Effector memory CD4-positive, alpha-beta T cell (primary cell): ENCODE measurements at places on chromosomes 6 and 20.

- no peaks in the 10 kb centered on the region for H3K36me3 ChIP-seq
- H3K27ac ChIP-seq, result no peak overlapping the region
- no peak for DNase-seq
- H3K27me3 ChIP-seq, result no peaks in the 10 kb centered on the region
- no peak overlapping the region for H3K4me3 ChIP-seq
Observed at GRCh38 chr6:74199215-74199915, 503.4 kb downstream of the CD109 start.

DNA sequence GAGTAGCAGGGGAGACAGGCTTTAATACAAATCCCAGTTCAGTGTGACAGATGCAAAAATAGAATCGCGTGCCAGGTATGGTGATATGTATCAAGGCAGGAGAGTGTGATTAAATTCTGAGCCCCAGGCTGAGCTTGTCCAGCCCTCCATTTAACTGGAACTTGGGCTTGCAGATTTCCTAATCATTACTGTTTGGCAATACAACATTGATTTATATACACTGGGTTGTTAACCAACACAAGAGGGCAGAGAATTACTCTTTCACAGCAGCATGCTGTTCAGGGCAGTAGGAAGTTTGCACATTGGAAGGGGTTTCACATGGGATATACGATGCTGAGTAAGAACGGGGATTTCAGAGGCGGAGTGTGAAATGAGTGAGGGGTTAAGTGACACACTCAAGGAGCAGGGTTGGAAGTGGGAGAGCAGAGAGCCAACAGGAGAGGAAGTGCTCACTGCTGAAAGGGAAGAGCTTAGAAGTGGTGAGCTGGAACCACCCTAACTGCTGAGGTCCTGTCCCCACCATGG is 70.8 kb upstream of the ATXN1 start:
- H3K27ac ChIP-seq, result no peak overlapping the region
- H3K27me3 ChIP-seq, result no peaks in the 10 kb centered on the region
- peaks cover 5% of the 10 kb centered on the region for H3K4me1 ChIP-seq
- no peak for DNase-seq
- H3K4me3 ChIP-seq, result no peak overlapping the region
- no peaks in the 10 kb centered on the region for H3K36me3 ChIP-seq

- H3K36me3 ChIP-seq, result no peaks in the 10 kb centered on the region
- no peaks in the 10 kb centered on the region for H3K4me1 ChIP-seq
- H3K27me3 ChIP-seq, result no peaks in the 10 kb centered on the region
- no peak overlapping the region for H3K4me3 ChIP-seq
Observed at GRCh38 chr20:12599494-12599893, 409.3 kb upstream of the SPTLC3 start.

- no peaks in the 10 kb centered on the region for H3K36me3 ChIP-seq
- H3K4me1 ChIP-seq, result no peaks in the 10 kb centered on the region
- no peak for DNase-seq
- no peak overlapping the region for H3K27ac ChIP-seq
Observed at GRCh38 chr6:15346315-15346714, 100.4 kb downstream of the JARID2 start.

- H3K36me3 ChIP-seq, result no peaks in the 10 kb centered on the region
- no peaks in the 10 kb centered on the region for H3K4me1 ChIP-seq
- H3K27ac ChIP-seq, result no peak overlapping the region
- DNase-seq, result no peak
- H3K4me3 ChIP-seq, result no peak overlapping the region
Observed at GRCh38 chr20:57678340-57678739, 31.5 kb downstream of the PMEPA1 start.

- peaks cover 45% of the 10 kb centered on the region for H3K36me3 ChIP-seq
- no peak overlapping the region for H3K27ac ChIP-seq
- no peak overlapping the region for H3K4me3 ChIP-seq
- peaks cover 14% of the 10 kb centered on the region for H3K4me1 ChIP-seq
- H3K27me3 ChIP-seq, result no peaks in the 10 kb centered on the region
Observed at GRCh38 chr6:152176268-152176667, 368.8 kb downstream of the ESR1 start.

GRCh38 chr6:16505711-16506357 is 255.4 kb downstream of the ATXN1 start:
- DNase-seq, result no peak
- no peak overlapping the region for H3K4me3 ChIP-seq
- H3K27ac ChIP-seq, result no peak overlapping the region

DNA sequence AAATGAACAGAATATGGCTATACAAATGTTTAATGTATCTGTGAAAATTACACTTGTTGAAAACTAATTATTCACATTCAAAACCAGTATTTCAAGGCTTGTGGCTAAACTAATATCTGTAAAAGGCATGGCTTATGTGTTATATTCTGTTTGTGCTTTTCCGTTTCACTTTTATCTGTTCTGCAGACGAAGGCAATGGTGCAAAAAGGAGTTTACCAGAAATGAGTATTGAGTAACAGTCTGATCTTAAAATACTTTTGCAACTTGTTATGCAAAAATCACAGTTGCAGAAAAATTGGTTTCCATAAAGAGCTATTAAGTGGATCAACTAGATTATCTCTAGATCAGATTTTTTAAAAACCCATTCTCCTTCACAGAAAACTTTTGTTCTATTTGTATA is 9.4 kb upstream of the STX11 start:
- no peak for DNase-seq
- H3K27me3 ChIP-seq, result no peaks in the 10 kb centered on the region
- no peaks in the 10 kb centered on the region for H3K36me3 ChIP-seq
- H3K27ac ChIP-seq, result no peak overlapping the region
- H3K4me1 ChIP-seq, result no peaks in the 10 kb centered on the region

DNA sequence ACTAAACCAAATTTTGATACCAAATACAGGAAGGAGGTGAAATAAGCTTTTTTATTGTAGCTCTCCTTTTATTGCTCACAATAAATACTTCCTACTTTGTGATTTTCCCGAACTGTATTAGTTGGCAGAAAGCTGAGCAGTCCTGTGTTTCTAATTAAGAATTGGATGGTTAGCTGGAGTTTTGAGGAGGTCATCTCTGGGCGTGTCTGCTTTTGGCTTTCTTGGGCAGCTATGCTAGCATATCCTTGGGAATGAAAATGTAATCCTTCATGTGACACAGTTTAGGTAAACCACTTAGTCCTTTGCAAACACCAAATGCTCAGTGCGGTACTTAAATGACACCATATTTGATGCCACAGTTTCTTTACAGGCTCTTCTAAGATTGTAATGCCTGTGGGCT is 67.5 kb downstream of the MTHFD1L start:
- no peaks in the 10 kb centered on the region for H3K27me3 ChIP-seq
- H3K27ac ChIP-seq, result no peak overlapping the region
- no peaks in the 10 kb centered on the region for H3K4me1 ChIP-seq
- no peak for DNase-seq
- H3K4me3 ChIP-seq, result no peak overlapping the region

- H3K4me3 ChIP-seq, result no peak overlapping the region
- DNase-seq, result no peak
- no peaks in the 10 kb centered on the region for H3K4me1 ChIP-seq
- no peaks in the 10 kb centered on the region for H3K36me3 ChIP-seq
- no peak overlapping the region for H3K27ac ChIP-seq
- no peaks in the 10 kb centered on the region for H3K27me3 ChIP-seq
Observed at GRCh38 chr20:59643615-59644061, 39.3 kb downstream of the PHACTR3 start.

- no peak overlapping the region for H3K27ac ChIP-seq
- no peaks in the 10 kb centered on the region for H3K36me3 ChIP-seq
Observed at GRCh38 chr6:14000901-14001300, 76.1 kb downstream of the RNF182 start.

DNA sequence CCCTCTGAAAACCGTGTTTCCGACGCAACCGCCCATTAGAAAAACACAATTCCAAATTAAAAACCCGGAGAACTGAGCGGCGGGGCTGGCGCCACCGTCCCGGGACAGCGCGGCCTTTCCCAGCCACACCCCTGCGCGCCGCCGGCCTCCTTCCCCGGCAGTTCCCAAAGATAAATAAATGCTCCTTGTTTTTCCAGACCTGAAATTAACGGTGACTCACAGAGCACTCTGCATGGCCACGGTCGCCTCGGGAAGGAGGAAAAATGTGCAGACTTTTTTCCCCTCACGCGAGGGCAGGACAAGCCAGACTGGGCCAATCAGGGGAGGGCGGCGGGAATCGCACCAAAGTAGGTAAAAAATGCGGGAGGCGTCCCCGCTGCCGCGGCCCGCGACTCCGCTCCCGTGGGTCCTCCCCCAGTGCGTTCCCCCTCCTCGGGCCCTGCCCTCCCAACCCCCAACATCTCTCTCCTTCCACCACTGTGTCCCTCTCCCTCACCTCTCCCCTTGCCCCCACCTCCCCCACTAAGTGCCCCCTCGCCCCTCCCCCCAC is 828 bp upstream of the DSTN start:
- H3K4me1 ChIP-seq, result peaks cover 4% of the 10 kb centered on the region
- peak; percentile 20 for DNase-seq
- H3K36me3 ChIP-seq, result no peaks in the 10 kb centered on the region
- no peaks in the 10 kb centered on the region for H3K27me3 ChIP-seq
- no peak overlapping the region for H3K27ac ChIP-seq

DNA sequence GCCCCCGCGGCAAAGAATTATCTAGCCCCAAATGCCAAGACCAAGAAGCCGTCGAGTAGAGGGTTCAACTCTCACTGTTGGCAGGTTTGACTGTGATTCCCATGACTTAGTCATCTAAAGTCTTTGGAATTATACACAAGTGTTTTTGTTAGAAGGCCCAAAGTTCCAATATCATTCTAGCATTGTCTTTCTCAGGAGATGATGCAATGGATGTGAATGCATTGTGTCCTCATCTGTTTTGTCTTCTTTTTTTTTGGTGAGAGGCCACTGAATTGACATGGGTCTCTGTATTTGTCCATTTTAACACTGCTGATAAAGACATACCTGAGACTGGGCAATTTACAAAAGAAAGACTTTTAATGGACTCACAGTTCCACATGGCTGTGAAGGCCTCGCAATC is 290.5 kb upstream of the ZFP64 start:
- no peaks in the 10 kb centered on the region for H3K36me3 ChIP-seq
- H3K4me3 ChIP-seq, result no peak overlapping the region
- no peak overlapping the region for H3K27ac ChIP-seq

GRCh38 chr6:7119272-7119801 is 11.6 kb downstream of the RREB1 start:
- H3K4me3 ChIP-seq, result no peak overlapping the region
- no peaks in the 10 kb centered on the region for H3K27me3 ChIP-seq
- no peak for DNase-seq

DNA sequence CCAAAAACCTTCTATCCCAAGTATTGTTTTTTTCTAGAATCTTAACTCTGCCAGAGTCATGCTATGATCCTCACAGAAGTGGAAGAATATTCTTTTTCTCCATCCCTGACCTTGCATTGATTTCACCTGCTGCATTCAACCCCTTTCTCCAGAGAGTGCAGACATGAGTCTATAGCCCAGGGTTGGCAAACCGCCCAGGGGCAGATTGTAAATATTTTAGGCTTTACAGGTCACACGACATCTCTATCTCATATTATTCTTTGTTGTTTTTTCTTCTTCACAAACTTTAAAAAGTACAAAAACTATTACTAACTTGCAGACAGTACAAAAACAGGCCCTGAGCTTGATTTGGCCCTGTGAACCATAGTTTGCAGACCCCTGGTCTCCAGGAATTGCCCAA is 112.1 kb upstream of the ASF1A start:
- no peaks in the 10 kb centered on the region for H3K36me3 ChIP-seq
- DNase-seq, result no peak
- H3K27me3 ChIP-seq, result no peaks in the 10 kb centered on the region
- H3K4me1 ChIP-seq, result peaks cover 8% of the 10 kb centered on the region

DNA sequence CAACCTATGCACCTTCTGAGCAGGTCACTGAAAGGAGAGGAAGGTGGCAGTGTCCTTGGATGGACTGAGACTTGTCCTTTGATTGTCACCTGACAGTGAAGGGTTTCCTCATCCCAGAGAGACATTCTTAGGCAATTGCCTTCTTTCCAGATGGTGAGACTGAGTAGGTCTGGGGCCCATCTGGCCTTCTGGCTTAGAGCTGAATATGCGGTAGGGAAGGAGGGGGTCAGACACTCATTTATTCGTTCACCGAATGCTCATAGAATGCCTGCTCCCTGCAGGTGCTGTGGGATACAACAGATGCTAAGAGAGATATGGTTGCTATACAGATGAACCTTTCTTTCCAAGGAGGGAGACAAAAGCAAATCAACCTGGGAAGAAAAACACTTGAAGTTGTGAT is 76.8 kb downstream of the BMP6 start:
- no peak for DNase-seq
- H3K4me1 ChIP-seq, result no peaks in the 10 kb centered on the region
- no peak overlapping the region for H3K4me3 ChIP-seq
- no peak overlapping the region for H3K27ac ChIP-seq

DNA sequence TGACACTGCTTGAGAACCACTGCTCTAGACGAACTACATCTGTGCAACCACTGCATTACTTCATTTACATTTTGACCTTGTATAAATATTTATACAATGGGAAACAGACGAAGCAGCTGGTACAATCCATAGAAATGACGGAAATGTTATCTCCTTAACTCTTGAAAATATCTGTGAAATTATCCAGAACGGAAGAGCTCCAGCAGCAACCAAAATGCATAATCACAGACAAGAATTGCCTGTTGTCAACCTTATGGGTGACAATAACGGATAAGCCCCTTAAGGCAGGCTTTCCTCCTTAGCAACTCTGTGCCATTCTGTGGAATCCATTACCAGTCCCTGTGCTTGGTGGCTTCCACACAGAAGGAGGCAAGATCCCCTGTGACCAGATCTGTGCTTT is 115.4 kb downstream of the DTNBP1 start:
- H3K4me1 ChIP-seq, result no peaks in the 10 kb centered on the region
- no peaks in the 10 kb centered on the region for H3K36me3 ChIP-seq
- H3K27me3 ChIP-seq, result no peaks in the 10 kb centered on the region
- H3K27ac ChIP-seq, result no peak overlapping the region
- H3K4me3 ChIP-seq, result no peak overlapping the region
- DNase-seq, result no peak
